ENCODE measurements at places on chromosomes 3 and 15.

GRCh38 chr15:64274341-64274950 is 81.5 kb downstream of the CSNK1G1 start:
- no peak for DNase-seq

GRCh38 chr3:124584245-124584551 is 146.1 kb upstream of the UMPS start:
- no peak for DNase-seq

- no peak for DNase-seq
Measured at GRCh38 chr3:99175276-99175812, 273.8 kb upstream of the DCBLD2 start.

DNA sequence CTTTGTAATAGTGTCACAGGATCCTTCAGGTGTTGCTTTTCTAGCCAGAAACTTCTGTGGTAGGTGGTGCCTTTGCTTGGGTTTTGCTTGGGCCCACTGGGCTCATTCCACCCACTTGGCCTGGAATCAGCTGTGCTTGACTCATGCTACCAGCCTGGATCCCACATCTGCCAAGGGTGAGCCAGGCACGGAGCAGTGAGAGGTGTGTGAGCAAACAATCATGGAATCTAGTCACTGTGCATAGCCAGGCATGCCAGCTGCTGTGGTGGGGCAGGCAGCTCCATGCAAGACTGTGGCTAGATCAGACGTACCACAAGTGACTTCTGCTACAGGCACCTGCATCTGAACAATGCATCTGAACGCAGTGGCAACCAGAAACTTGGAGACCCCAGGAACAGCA is 275.9 kb downstream of the UBE2E2 start:
- no peak for DNase-seq

- no peak for DNase-seq
Measured at GRCh38 chr3:14531856-14532395, 8.2 kb downstream of the GRIP2 start.

GRCh38 chr15:55289746-55290527 is at the start of gene RAB27A:
Gene RAB27A, minus strand, starts transcription at chr15:55289813. Its CDS starts 54,879 bp downstream, at chr15:55234934.
- peak; percentile 34 for DNase-seq

- DNase-seq = no peak
Measured at GRCh38 chr3:109234300-109234699, 82.0 kb downstream of the DPPA2 start.

DNA sequence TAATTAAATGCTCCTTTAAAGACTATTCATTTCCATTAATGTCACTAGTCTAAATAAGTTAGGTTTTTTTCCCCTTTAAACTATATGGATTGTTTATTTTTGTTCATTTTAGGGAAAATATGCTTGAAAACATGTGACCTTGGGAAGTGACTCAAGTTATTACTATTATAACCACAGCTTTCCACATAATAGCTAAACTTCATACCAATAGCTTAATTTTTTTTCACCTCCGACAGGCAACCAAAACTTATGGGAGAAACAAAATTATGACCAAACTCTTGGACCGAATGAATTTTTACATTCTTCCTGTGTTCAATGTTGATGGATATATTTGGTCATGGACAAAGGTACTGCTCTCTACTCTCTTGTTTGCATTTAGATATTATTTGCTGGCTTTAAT is 16.2 kb downstream of the CPA3 start:
- DNase-seq = no peak

DNA sequence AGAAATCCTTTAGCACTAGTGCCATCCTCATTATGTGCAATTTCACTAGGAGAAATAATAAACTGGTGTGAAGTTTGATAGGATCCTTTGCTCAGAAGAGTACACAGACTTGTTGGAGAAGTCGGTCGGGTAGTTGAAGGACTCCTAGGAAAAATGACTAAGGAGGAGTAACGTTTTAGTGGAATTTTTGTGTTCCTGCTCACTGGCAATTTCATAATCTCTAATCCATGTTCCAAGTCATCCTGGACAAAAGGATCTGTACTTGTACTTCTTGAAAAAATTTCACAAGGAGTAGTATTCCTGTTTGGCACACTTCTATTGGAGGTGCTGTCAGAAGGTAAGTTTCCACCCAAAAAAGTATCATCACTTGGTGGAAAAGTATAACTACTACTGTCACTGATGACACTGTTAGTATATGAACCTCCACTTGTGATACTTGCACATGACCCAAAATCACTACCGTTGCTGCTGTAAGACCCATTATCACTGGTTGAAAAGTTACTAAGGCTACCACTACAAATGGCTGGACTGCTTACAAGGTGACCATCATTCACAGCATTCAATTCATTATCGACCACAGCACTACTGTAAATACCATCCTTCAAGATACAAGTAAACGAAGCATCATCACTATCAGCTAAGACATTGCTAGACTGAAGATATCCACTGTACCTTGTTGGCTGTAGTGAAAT is 77.4 kb downstream of the NEDD4 start:
- DNase-seq = no peak

DNA sequence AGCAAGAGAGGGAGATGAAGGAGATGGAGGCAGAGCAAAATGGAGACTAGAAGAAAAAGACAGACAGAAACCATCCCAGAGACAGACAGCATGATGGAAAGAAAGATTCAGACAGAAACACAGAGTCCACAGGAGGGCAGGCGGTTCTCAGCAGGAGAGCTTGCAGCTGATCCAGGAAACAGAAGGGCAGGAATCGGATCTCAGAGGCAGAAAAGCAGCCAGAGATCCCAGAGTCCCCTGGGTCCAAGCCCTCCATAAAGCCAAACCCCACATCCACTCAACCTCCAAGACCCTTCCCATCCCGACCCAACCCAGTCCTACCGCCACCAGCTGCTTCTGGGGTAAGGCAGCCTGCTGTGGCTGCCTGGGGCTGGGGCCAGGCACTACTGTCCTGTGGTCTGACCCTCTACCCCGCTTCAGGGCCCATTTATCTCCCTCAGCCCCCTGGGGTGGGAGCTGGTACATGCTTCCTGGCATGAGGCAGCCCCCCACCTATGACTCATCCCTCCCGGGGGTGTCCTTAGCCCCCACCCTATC is at the start of gene UCN2:
Gene UCN2 (minus strand): TSS at position 400 of the 537 bp plus-strand sequence. CDS start 657 bp downstream, outside the sequence.
- no peak for DNase-seq

DNA sequence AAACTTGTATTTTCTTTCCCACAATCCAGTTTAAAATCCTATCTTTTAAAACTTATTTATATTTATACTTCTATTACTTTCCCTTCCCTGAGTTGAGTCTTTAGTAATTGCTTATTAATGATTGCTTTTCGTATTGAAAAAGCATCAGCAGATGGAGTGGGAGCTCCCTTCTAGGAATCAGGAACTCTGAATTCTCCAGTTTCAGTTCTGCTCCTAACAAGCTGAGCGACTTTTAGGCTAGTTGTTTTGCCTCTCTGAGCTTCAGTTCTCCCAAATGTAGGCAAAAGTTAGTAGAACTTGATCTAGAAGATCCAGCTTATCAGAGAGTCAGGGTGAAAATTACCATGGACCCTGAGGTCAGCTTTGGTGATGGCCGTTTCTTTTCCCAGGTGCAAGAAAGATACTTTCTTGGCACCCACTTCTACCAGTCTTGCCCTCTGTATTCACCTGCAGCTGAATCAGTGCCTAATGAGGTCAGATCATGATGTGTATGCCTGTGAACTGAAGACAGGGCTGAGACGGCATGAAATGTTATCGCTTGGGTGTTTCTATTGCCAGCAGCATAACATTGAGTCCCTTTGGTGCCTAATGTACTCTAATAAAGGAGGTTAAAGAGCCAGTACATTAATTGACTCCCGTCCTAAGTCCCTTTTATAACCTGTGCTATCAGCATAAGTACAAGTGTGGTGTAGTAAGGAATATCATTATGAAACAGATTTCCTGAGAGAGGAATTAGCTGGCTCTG is 194.5 kb upstream of the TBC1D5 start:
- no peak for DNase-seq

DNA sequence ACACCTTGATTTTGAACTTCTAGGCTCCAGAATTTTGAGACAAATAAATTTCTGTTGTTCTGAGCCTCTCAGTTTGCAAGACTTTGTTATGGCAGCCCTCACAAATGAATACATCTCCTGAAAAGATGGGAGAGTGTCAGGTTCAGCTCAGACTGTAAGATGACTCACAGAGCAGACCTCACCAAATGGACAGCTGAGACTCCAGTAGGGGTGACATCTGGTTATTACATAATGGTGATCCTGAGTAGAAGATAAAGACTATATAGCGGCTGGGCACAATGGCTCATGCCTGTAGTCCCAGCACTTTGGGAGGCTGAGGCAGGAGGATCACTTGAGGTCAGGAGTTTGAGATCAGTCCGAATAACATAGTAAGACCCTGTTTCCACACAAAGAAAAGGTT is 26.2 kb upstream of the MTMR14 start:
- no peak for DNase-seq

DNA sequence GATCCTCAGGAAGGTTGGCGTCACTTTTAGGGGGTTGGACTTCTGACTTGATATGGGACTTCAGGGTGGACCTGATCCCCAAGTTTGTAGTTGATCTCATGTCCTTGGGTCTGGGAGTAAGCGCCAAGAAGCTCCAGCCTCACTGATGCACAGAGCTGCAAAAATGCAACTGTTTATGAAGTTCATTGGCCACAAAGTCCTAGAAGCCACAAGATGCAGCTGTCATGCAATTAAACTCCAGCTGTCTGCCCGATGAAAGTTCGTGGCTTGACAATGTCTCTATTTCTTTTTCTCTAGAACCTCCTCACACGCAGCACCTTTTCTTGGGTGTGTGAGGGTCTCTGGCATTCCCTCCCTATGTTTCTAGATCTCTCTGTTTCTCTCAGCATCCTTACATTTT is 9.2 kb upstream of the ACAN start:
- no peak for DNase-seq

DNA sequence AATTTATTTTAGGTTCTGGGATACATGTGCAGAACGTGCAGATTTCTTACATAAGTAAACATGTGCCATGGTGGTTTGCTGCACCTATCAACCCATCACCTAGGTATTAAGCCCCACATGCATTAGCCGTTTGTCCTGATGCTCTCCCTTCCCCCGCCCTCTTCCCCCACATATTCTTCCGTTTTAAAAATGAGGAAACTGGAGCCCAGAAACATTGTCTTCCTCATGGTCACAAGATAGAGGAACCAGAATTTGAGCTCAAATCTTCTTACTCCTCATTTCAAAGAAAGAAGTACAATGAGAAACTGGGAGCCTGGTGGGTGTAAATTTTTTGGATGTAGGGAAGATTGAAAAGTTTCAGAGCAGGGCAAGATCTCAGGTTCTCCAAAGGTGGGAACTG is 56.1 kb upstream of the USP3 start:
- no peak for DNase-seq

DNA sequence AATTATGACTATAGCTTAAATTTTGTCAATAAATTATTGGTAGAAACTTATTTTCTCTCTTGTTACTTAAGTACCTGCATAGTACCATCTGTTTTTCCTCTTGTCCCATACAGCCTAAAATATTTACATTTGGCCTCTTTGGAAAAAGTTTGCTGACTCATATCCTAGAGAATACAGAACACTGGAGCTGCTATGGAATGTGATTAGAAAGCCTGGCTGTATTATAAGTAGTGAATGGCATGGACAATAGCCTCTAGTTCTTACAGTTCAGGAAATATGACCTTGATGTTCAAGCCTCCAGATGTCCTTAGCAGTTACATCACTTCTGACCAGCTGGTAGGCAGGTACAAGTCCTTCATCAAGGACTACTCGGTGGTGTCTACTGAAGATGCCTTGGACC is 28.3 kb downstream of the ST8SIA2 start:
- no peak for DNase-seq

- DNase-seq = no peak
Measured at GRCh38 chr15:57806003-57806402, 99.5 kb downstream of the POLR2M start.

- DNase-seq = no peak
Measured at GRCh38 chr3:70516076-70516475, 203.6 kb upstream of the MDFIC2 start.

DNA sequence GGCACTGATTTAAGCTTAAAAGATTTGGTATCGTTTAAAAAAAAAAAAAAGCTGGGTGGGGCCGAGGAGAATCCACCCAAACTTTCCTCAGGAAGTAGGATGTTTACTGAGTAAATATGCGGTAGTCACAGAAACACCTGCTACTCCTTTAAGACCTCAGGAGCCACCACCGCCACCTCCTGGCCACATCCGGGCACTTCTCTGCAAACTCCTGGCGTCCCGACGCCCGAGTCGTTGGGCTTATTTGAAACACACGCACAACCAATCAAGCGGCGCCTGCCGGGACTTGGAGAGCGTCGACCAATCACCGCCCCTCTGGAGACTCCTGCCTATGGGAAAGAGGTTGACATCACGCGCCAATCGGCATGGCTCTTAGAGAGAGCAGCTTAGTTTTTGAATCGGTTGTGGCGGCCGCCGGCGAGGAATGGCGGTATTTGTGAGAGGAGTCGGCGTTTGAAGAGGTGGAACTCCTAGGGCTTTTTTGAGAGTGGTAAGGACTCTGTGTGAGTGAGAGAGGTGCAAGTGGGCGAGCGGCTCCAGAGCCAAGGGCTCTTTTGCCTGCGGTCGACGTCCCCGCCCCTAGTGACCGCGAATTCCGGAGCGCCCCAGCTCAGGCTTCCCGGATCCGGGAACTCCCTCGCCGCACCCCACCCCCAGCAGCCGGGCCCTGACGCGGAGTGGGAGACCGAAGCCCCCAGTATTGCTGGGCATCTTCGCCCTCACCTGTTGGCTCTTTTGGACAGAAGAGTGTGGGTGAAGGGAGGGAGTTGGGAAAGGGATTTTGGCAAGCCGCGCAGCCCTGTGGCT is at the start of gene ECT2:
Gene ECT2 (plus strand): TSS at position 359 of the 807 bp plus-strand sequence. CDS start 3,805 bp downstream, outside the sequence.
- DNase-seq = peak; percentile 97

DNA sequence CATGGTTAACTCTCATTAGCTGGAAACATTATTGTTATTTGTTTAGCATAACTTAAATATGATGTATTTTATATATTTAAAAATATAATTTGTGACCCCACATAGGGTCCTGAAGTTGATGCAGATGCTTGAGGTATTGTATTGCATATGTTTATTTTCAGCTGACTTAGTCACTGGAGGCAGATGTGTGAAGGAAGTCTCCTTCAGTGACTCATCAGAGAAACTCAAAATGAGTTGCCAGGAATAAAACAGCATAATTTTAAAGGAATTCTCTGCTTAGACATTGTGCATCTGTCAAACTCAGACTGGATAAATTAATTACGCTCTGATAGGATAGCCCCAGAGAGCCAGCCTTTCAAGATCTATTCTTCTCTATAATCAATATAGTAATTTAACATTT is 7.9 kb upstream of the OR4F6 start:
- DNase-seq = no peak

DNA sequence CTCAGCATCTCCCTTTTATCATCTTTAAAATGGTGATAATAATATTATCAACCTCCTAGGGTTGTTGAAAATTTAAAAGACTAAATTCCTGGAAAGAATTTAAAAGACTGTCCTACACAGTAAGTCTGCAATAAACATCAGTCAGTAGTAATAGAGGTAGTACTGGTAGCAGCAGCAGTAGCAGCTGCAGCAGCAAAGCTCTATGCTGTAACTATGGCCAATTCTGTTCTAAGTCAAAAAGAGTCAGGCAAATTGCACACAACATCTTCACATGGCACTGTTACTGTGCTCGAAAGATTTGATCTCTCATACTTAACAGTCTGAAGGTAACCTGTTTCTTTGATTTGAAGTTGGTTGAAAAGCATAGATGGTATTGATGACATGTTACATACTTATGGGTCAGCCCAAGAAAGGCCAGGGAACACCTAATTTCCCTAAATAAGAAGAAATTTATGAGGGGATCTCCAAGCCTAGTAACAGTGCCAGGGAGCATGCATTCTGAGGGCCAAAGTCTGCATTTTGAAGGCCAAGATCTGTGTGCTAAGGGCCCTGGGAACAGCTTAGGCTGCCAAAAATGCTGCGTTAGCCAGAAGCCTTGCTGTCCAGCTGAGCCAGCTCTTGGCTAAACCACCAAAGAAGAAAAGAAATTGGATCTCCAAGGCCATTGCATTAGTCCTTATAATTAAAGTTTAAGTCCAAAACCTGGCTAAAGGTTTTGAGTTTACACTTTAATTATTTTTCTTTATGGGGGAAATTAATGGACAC is 68.2 kb downstream of the SIDT1 start:
- no peak for DNase-seq
